ENCODE measurements at places on chromosomes 7 and 10. TPM values are rescaled to one million over a fixed set of nuclear protein-coding genes. Genes with fewer than 3 reads are reported as not detected.

SLC18A3 gene
- not detected for total RNA-seq

GIMAP4 gene
- total RNA-seq: 11.4 TPM

MBL2 gene
- total RNA-seq: not detected

ADAM12 gene
- 4.7 TPM for total RNA-seq

ZNF92 gene
- 46.6 TPM for total RNA-seq

CHST15 gene
- total RNA-seq: 58.6 TPM

TMEM140 gene
- total RNA-seq: 0.62 TPM

AZGP1 gene
- total RNA-seq: not detected

AKR1C8 gene
- 0.78 TPM for total RNA-seq

COL13A1 gene
- total RNA-seq: 1.7 TPM

CISD1 gene
- 20.9 TPM for total RNA-seq

CRHR2 gene
- 1.1 TPM for total RNA-seq

SLC26A5 gene
- total RNA-seq: not detected

SEMA3C gene
- 289 TPM for total RNA-seq

PNLIPRP2 gene
- total RNA-seq: not detected

PLXNA4 gene
- total RNA-seq: 103 TPM

PNLIP gene
- not detected for total RNA-seq

ZNRF2 gene
- total RNA-seq: 76.6 TPM

CYP3A5 gene
- total RNA-seq: 1.6 TPM

PRTFDC1 gene
- 35.7 TPM for total RNA-seq

AMPH gene
- 17.0 TPM for total RNA-seq

LIPF gene
- total RNA-seq: not detected

OR2A1 gene
- not detected for total RNA-seq

PDCD11 gene
- 24.3 TPM for total RNA-seq

SLC26A3 gene
- total RNA-seq: not detected

AP5Z1 gene
- total RNA-seq: 14.7 TPM

RBP4 gene
- total RNA-seq: 1.4 TPM

ZNF777 gene
- total RNA-seq: 4.1 TPM

TCF7L2 gene
- 1.9 TPM for total RNA-seq

FGF8 gene
- not detected for total RNA-seq

FFAR4 gene
- not detected for total RNA-seq

RAMP3 gene
- 4.7 TPM for total RNA-seq

DRGX gene
- total RNA-seq: not detected

GCK gene
- 5.1 TPM for total RNA-seq

ZNF727 gene
- 0.47 TPM for total RNA-seq

ZC3HAV1L gene
- 10.8 TPM for total RNA-seq

CC2D2B gene
- 2.0 TPM for total RNA-seq

HOXA7 gene
- total RNA-seq: not detected

UBN2 gene
- 23.7 TPM for total RNA-seq

ANKRD30A gene
- not detected for total RNA-seq

CYP2C8 gene
- 3.4 TPM for total RNA-seq

CCDC146 gene
- total RNA-seq: 15.4 TPM

PHKG1 gene
- total RNA-seq: 3.6 TPM

PNLIPRP1 gene
- total RNA-seq: not detected

LRRC4 gene
- total RNA-seq: 18.4 TPM

ERVW-1 gene
- total RNA-seq: not detected

WDR86 gene
- 50.2 TPM for total RNA-seq

ZPBP gene
- 0.47 TPM for total RNA-seq

EN2 gene
- total RNA-seq: not detected

GJC3 gene
- 0.47 TPM for total RNA-seq

ASIC3 gene
- total RNA-seq: 0.62 TPM
